Activated T-cell treated with anti-CD3 and anti-CD28 coated beads for 24 hours (primary cell): ENCODE measurements at places on chromosomes 12 and 14.
A peak's percentile ranks its signal among the peaks of the same experiment; 100 is the strongest.

- DNase-seq = no peak
Observed at GRCh38 chr14:69149461-69150244, 3.3 kb downstream of the DCAF5 start.

DNA sequence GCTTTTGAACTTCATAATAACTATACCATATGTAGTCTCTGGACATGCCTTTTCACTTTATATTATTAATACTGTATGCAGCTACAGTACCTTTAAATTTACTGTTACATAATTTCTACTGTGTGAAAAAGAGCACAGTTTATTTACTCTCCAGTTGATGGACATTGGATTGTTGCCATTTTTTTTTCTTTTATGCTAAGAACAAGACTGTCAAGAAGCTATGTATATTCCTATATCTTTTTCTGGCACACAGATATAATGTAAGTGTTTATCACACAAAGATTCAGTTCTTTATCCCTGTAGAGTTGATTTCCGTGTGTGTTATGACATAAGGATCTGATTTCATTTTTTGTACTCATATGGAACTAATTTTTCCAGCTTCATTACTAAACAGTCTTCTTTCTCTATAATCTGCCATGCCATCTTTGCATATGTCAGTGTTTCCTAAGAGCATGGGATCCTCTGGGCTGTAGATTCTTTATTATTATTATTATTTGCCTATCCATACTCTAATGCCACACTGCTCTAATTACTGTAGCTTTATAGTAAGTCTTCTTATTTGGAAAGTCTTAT, 593.0 kb upstream of the ATP2B1 start:
- no peak for DNase-seq

GRCh38 chr14:63428486-63428885, 109.8 kb upstream of the GPHB5 start:
- no peak for DNase-seq

DNA sequence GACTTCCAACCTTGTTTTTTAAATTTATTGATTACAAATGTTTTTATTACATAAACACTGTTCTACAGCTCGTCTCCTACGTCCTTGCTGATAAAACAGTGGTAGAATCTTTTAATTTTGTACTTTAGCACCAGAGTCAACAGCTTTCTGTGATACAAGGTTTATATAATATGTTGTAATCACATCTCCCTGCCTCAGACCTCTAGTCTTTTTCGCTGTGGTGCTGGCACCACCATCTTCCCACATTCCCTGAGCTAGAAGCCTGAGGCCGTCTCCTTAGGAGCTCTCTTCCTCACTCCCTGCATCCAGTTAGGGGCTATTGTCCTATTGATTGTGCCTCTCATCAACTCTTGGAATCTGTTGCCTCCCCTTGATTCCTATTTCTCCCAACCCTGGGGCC, 17.1 kb downstream of the MTHFD1 start:
- DNase-seq = no peak

- DNase-seq = peak; percentile 21
Observed at GRCh38 chr12:66964629-66965028, 285.8 kb upstream of the GRIP1 start.

DNA sequence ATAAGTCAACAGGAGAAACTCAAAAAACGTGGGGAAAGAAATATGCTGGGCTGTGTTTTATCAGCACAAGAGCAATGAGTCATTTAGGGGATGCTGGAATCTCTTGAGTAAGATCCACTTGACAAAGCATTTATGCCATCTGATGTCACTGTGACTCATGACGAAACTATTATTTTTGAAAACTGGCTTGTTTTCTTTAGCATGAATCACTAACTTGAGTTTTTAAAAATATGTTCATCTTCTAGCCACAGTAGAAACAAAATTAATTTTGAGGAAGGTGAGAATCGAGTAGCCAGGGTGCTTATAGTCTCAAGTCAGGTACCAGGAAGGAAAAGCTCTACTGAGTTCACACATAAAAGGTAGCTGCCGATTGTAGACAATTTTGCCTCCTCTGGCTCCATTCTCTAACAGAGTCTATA, 456.2 kb upstream of the MGAT4C start:
- no peak for DNase-seq

- no peak for DNase-seq
Observed at GRCh38 chr14:50733494-50733893, 65.4 kb upstream of the SAV1 start.
